A549 treated with Mapracorat at 1 μM for 4 hours (cell line): ENCODE measurements at places on chromosomes 13 and 19. TPM values are rescaled to one million over a fixed set of nuclear protein-coding genes. Genes with fewer than 3 reads are reported as not detected.

Gene APOC4
- total RNA-seq, result not detected in 5 replicates

Gene NBEA
- 1.9 to 2.1 TPM (median 1.9 TPM) in 5 replicates for total RNA-seq

Gene SHD
- 0.07 TPM in 1 of 5 replicates, not detected in the others for total RNA-seq

Gene C1QTNF9B
- total RNA-seq, result not detected in 5 replicates

Gene NR2F6
- total RNA-seq, result 27.2 to 64.7 TPM (median 62.9 TPM) in 5 replicates

Gene PRR36
- total RNA-seq, result 0.19 to 0.46 TPM (median 0.39 TPM) in 5 replicates

Gene ZNF558
- 5.0 to 6.8 TPM (median 6.2 TPM) in 5 replicates for total RNA-seq
